Natural killer cell (primary cell): ENCODE measurements at places on chromosomes 12 and 14. TPM values are rescaled to one million over a fixed set of nuclear protein-coding genes. Genes with fewer than 3 reads are reported as not detected.

The C12orf57 gene
- 125 TPM for total RNA-seq

The VAMP1 gene
- 81.0 TPM for total RNA-seq

GRCh38 chr12:53567961-53568808, 58.0 kb downstream of the ATF7 start:
- H3K4me1 ChIP-seq, result peaks cover 3% of the 10 kb centered on the region
- H3K27me3 ChIP-seq, result no peaks in the 10 kb centered on the region
- H3K36me3 ChIP-seq, result no peaks in the 10 kb centered on the region

GRCh38 chr12:7116196-7116595, 7.2 kb upstream of the C1RL start:
- peaks cover 21% of the 10 kb centered on the region for H3K36me3 ChIP-seq
- H3K4me3 ChIP-seq, result no peak overlapping the region
- H3K27me3 ChIP-seq, result no peaks in the 10 kb centered on the region
- DNase-seq, result no peak

- no peak overlapping the region for H3K27ac ChIP-seq
- H3K4me3 ChIP-seq, result no peak overlapping the region
- no peaks in the 10 kb centered on the region for H3K4me1 ChIP-seq
- DNase-seq, result no peak
These were observed 148.8 kb upstream of the E2F7 start for GRCh38 chr12:77214136-77214535.
